AML-193 (cell line): ENCODE measurements at places on chromosomes 4 and X.

GRCh38 chrX:38654302-38654701, 93.0 kb downstream of the TSPAN7 start:
- DNase-seq = peak; percentile 2

- DNase-seq = no peak
Measured at GRCh38 chr4:74054483-74055047, 16.1 kb upstream of the CXCL3 start.

- DNase-seq = no peak
Measured at GRCh38 chr4:159117564-159117963, 14.7 kb downstream of the RAPGEF2 start.

- no peak for DNase-seq
Measured at GRCh38 chr4:7334521-7335275, 100.0 kb downstream of the PSAPL1 start.
